Non-pigmented ciliary epithelial cell (primary cell): ENCODE measurements at places on chromosomes 5 and 9.

GRCh38 chr9:72292874-72293607, 72.0 kb downstream of the ZFAND5 start:
- peak; percentile 62 for DNase-seq

- DNase-seq: no peak
Measured at GRCh38 chr5:2685651-2686272, 65.7 kb downstream of the IRX2 start.

DNA sequence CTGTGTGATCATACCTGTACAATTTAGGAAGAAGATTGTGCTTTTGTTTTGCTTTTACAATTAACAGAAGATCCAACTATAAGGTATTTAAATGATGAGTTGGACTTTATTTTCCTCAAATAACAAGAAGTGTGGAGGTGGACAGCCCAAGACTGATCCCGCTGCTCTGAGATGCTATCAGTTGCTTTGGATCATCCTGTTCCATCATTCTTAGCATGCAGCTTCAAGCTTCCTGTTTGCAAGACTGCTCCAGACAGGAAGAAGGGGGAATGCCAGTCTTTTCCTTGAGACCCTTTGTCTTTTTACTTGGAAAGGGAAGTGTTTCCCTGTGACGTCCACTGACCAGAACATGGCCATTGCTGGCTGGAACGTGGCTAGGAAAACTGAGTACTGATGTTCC, 250.8 kb downstream of the ZSWIM6 start:
- DNase-seq: no peak

- no peak for DNase-seq
Measured at GRCh38 chr9:2621722-2622460, at the start of gene VLDLR. TSS of gene VLDLR (plus strand) at chr9:2621787. CDS start at chr9:2622190, 403 bp downstream.

GRCh38 chr5:162956570-162956969, 480.8 kb upstream of the CCNG1 start:
- no peak for DNase-seq

DNA sequence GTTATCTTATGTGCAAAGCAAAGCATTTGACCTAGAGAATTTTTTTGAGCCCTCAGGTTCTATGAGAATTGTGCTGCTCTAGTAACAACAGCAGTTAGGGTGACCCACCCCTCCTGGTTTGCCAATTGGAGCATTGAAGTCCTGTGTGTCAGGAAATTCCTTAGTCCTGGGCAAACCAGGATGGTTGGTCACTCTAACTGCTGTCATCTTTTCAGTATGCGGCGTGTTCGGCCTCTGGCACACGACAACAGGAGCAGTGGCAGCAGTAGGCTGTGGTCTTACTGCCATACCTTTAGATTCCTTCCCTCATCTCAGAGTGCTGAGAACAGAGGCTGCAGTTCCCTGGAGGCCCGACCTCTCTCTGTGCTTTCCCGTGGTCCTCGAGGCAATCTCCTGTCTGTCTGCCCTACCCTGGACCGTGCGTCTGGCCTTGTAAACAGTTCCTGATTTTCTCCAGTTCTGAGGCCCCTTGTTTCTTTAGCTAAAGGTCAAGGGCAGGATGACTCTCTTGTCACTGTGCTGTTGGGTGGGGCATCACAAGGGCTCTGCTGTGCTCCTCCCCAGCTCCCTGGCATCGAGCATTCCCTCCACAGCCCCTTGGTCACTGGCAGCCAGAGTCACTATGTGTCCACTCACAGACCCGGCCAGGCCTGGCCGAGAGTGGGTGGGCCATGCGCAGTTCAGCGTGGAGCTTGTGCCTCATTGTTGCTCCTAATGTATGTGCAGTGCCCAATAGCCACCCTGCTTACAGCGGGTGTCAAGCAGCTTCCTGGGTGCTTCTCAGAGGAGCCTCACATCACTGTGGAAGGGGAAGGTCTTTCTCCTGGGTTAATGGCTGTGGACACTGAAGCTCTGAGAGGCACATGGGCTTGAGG, 18.5 kb upstream of the COL15A1 start:
- DNase-seq: no peak

- no peak for DNase-seq
Measured at GRCh38 chr9:134014946-134015345, 10.3 kb upstream of the BRD3OS start.

- no peak for DNase-seq
Measured at GRCh38 chr5:150066901-150067396, 19.4 kb downstream of the CSF1R start.

DNA sequence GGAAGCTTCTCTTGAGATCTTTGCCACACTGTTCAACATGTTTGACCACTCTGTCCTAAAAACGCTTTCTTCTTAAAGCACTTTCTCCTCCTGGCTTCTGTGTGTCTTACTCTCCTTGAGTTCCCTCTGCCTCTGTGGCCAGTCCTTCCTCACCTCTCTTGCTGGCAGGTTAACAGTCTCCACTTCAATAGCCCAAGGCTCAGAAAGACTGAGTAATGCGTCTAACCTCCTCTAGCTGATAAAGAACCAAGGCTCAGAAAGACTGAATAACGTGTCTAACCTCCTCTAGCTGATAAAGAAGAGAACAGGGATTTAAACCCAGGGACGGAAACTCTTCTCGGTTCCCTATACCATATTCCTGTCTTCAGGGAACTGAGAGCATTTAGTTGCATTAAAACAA, 205.2 kb downstream of the AOPEP start:
- DNase-seq: no peak

GRCh38 chr9:19553441-19553840, 144.6 kb downstream of the ACER2 start:
- DNase-seq: no peak

- DNase-seq: no peak
Measured at GRCh38 chr5:42564689-42565356, 141.6 kb downstream of the GHR start.

GRCh38 chr5:143262393-143263174, 140.9 kb downstream of the NR3C1 start:
- DNase-seq: peak; percentile 93

DNA sequence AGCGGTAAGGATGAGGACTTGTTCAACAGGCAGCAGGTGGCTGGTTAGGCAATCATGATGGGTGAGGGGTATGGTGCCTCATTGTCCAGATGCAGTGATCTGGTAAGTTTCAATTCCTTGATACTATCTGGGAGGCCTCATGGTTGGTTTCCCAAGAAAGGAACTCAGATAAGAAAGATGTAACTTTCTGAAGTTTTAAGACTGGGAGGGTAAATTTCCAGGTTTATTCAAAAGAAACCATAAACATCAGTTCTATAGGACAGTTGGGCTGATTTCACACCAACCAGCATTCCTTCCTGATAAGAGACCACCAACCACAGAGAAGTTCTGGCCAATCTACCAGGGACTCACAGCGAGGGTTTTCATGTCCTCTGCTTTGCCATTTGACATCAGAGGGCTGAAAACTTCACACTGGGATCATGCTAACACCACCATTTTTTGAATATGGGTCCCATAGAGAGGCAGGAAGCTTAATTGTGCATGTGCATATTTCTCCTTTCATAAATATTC, 773 bp upstream of the AGGF1 start:
- DNase-seq: no peak

DNA sequence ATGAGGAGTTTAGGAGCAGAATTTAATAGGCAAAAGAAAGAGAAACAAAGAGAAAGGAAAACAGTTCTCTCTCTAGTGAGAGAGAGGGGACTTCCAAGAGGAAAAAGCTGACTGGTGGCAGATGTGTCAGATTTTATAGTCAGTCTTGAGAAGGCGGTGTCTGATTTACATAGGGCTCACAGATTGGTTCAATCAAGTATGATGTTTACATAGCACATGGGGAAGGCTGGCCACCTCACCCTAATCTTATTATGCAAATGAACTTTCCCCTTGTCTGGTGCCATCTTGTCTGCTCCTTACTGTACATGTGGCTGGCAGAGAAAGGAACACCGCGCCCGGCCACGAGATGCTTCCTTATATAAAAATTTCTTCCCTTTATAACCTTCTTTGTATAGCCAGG, 24.7 kb downstream of the UNC13B start:
- no peak for DNase-seq

GRCh38 chr5:34876275-34876674, 37.3 kb downstream of the TTC23L start:
- no peak for DNase-seq

GRCh38 chr9:36765468-36766341, 193.0 kb downstream of the MELK start:
- no peak for DNase-seq

- DNase-seq: no peak
Measured at GRCh38 chr5:145750199-145750598, 84.9 kb downstream of the PRELID2 start.

DNA sequence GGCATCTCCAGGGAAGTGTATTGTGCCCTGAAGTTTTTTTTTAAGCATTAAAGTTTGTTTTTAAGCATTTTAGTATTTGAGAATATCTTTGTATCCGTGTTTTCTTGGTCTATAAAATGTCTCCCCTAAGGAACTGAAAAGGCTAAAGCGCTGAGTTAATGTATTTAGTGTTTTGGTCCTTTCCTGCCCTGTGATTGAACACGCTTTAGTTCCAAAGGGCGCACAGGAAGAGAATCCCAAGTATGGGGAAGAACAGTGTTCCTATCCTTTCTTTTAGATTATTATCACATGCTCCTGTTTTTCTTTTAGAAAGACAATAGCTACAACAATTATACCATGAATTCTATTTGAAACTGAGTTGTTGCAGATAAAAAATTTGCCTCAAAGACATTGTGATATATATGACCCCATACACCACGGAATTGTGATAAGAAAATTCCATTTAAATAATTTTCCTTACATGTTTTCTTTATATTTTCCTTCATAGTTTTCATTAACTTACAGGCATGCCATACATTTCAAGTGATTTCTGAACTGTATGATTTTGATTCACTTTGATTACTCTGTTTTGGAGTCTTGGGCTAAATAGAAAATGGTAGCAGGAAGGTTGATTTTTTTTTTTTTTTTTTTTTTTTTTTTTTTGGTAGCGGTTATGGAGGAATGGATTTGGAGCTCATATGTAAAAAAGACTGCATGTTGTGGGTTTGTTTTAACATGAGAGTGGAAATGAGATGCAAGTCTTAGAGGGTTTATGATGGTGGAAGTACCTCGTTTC, 3.1 kb downstream of the HSPA4 start:
- no peak for DNase-seq

DNA sequence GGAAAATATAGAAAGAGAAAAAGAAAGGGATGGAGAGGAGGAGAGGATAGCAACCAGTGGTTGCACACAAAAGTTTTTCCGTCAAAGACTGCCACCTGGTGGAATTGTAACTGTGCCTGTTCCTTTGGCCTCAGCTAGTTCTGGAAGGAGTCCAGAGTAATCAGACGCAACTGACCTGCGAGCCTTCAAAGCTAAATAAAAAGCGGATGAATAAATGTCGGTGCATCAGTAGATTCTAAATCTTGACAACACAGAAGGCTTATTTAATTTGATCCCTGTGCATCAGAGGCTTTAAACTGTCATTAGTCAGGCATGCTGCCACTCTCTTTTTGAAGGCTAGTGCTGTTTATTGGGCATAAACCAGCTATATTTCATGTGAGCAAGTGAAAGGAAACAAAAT, 132.9 kb upstream of the ACO1 start:
- DNase-seq: no peak

DNA sequence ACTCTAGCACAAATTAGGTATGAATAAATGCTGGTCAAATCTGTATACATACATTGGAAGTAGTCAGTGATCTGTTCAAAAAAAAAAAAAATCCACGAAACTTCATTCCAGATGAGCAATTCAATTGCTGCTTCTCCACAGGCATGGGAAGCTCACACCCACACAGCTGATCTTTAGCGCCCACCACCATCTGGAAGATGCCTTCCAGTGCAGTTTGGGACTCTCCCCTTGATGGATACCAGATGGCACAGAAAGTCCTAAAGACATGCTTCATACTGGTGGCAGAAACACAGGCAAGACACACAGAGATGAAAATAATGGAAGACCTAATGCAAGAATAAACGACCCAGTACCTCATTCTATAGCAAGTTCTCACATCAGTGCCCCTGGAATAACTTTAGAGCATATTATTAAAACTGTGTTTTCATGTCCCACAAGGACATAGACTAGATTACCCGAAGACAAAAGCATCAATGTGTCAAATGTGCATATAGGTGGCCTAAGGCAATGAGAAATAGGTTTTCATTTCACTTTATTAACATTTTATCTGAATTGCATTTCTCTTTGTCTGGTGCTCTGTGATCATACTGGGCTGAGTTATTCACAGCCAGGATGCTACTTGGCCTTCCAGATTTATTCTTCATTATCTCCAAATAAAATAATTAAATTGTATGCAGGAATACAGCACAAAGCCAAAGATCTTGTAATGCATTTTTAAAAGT, 135.4 kb upstream of the TAS2R1 start:
- DNase-seq: peak; percentile 46

DNA sequence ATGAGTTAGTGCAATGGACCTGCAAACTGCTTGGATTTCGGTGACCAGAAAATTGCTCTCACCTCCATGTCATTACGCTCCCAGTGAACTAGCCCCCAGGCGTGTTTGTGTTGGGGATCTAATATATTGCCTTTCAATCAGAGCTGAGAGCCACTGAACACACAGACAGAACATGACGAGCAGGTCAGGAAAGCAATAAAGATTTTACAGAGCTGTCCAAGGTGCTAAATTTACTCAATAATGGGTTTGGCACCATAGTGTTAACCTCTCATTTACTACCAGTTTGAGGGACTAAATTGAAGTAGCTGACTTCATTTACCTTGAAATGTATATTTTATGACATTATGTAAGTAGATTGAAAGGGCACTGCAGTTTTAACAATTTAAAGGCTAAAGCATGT, 383.0 kb downstream of the EBF1 start:
- no peak for DNase-seq

DNA sequence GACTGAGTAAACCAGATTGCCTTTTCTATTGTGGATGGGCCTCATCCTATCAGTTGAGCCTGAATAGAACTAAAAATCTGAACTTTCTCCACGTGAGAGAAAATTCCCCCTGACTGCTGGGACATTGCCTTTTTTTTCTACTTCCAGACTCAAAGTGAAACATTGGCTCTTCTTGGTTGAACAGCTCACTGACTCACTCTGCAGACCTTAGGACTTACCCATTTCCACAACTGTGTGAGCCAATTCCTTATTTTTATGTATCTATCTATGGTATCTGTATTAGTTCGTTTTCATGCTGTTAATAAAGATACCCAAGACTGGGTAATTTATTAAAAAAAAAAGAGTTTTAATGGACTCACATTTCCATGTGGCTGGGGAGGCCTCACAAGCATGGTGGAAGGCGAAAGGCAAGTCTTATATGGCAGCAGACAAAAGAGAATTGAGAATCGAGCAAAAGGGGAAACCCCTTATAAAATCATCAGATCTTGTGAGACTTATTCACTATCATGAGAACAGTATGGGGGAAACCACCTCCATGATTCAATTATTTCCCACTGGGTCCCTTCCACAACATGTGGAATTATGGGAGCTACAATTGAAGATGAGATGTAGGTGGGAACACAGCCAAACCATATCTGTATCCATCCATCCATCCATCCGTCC, 306.7 kb upstream of the SLC24A2 start:
- DNase-seq: no peak

DNA sequence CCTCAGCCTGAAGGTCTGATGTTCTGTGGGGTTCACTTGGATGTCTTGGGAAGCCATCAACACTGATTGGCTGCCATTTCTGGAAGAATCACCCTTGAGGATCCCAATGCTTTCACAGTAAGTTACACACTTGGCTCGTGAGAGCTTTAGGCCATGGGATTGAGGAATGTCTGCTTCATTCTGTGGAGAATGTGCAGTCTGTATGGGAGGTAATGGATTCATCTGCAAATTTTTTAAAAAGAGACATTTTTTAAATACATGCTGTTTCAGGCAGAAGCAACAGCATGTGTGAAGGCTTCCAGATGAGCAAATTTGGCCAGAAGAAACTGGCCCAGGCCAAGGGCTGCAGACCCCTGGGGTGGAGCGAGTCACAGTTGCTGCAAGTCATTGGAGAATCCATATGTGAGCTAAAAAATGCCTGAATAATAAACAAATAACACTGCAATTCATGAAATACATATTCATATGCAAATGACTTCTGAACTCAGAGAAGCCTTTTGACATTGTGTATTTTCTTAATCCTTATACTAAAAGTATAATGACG, 146.3 kb upstream of the RASEF start:
- DNase-seq: no peak
